ENCODE measurements at places on chromosomes 16 and 17.

DNA sequence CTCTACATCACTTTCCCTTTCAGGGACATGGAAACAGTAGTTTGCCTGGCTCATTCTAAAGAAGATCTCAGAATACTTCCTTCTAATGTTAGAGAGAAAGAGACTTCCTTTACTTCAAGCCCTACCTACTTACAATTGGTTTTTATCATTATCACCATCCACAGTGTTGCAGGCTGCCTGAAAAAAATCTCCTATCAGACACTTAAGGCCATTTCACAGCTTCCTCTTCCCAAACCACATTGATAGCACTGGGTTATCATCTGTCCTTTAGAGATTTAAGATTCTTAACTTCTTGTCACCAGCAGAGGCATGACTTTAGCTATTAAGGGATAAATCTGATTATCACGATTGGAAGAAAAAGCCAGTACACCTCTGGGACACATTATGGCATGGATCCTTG is 178.5 kb upstream of the TBX2 start:
- DNase-seq: no peak

DNA sequence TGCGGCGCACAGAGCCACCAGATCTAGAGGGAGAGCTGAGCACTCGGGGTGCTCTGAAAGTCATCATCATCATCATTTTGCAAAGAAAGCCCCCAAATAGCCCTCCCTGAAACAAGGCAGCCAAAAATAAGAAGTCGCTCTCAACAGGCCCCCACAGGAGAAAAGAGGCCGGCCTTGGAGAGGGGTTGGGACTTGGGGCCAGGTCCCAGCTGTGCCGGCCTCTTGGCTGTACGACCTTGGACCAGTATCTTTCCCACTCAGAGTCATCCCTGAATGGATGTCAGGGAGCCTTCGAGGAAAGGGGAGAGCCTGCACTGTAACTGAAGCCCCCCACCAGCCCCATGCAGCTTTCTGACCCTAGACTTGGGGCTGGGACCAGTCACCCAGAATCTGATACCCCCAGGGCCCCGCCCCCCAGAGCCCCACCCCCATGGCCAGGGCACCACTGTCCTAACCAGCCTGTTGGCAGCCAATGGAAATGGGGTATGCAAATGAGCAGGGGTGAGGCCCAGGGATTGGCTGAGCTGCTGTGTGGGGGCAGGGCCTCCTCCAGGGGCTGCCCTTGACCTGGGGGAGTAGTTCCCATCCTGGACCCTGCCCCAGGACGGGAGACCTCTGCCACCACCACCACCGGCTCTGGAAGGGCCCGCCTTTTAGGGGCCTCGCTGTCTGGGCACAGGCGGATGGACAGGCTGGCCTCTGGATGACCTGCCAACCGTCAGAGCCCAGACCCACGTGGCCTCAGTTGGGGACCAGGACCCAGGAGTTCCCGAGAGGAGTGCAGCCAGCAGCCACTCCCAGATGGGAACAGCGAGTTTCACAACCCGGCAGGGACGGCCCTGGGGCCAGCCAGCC is 15.4 kb downstream of the ZFPM1 start:
- no peak for DNase-seq

DNA sequence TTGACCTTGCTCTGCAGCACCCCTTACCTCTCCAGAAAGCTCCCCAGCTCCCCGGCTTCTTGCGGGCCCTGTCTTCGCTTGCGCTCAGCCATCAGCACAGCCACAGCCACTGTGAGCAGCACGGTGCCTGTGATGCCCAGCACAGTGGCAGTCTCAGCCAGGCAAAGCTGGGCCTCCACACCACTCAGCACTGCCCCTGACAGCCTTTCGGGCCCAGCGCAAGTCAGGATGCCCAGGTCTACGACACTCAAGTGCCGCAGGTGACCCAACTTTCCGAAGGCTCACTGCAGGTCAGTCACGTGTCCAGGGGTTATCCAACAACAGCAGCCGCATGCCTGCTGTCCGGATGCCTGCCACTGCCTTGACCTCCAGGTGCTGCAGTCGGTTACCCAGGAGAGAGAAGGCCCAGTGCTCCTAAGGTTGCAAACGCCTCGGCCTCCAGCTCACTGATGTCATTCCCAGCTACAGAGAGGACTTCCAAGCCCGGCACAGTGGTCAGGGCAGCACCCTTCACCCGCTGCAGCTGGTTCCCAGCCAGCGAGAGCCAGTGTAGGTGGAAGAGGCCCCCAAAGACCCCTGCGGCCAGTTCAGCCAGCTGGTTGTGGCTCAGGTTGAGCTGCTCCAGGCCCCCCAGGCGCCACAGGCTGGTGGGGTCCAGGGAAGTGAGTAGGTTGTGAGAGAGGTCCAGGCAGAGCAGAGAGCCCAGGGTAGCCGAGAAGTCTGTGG is 8.9 kb upstream of the TMEM101 start:
- no peak for DNase-seq

- no peak for DNase-seq
Observed at GRCh38 chr16:56115817-56116576, 75.3 kb upstream of the GNAO1 start.

GRCh38 chr17:79989106-79989835 is 46.4 kb downstream of the TBC1D16 start:
- no peak for DNase-seq

GRCh38 chr16:68902003-68902968 is 59.0 kb downstream of the TANGO6 start:
- DNase-seq: no peak

All from stimulated activated CD8-positive, alpha-beta memory T cell treated with anti-CD3 and anti-CD28 coated beads, Interleukin-12 subunit alpha, Interleukin-12 subunit beta, amount 100 ng/mL, for 1 hour (primary cell).